ENCODE measurements at places on chromosomes 6 and 20.

DNA sequence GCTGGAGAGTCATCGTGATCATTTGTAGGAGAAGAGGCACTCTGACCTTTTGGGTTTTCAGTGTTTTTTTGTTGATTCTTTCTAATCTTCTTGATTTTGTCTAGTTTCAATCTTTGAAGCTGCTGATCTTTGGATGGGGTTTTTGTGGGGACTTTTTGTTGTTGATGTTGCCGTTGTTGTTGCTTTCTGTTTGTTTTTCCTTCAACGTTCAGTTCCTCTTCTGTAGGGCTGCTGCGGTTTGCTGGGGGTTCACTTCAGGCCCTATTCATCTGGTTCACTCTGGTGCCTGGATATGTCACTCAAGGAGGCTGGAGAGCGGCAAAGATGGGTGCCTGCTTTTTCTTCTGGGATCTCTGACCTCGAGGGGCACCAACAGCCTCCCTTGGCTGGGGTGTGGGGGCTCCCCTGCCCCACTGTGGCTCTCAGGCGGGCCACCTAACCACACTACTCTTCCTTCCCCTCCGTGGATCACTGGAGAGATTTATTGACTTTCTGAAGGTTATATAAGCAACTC, 21.5 kb upstream of the TMEM244 start:
- no peak for DNase-seq

DNA sequence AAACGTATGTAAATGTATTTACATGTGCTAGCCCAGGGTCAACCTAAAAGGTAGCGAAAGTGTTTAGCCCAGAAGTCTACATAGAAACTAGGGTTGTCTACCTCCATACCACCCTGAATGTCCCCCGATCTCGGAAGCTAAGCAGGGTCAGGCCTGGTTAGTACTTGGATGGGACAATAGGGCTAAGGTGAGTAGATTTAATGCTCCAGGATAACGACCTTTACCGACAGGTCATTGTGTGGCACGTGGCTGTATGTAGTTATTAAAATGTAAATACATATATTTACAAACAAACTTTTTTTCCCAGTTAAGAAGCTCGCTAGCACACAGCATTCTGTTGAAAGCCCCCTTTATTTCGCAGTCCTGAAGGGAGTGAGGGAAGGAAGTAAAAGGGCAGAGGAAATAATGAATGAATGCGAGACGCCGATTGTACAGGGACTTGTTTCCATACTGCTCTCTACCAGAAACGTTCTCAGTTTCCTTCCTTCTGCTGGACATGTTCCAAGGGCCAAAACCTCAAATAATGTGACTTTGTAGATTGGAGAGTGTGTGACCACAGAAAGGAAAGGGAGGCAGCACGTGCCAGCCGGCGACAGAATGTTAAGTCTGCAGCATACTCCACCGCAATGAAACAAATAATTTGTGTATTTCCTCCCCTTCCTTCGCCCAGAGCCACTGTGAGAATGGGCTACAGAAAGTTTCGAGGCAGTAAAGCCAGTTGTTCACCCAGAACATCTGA, 612 bp downstream of the ADAT2 start:
- peak; percentile 51 for DNase-seq

DNA sequence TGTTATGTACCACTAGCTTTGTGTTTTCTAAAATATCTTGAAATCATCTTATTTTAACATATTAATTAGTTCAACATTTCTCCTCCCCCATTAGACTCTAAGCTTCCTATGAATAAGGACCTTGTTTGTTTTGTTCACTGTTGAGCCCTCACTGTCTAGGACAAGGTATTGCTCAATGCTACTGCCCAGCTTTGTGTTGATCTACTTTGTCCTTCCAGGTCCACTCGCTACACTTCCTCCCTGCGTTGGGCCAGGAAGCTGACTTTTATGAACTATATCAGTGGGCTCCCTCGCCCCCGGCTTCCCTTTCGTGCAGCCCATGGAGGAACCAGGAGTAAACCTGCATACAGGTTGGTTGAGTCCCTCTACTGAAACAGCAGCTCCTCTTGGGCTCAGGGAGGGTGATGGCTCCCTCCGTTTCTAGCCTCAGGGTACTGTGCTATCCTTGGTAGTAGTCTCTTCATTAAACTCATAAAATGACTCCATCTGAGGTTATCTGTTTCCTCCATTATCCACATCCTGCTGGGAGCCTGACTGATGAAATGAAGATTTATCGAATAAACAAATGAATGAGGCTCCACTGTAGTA, 272.5 kb downstream of the CLIC5 start:
- DNase-seq: no peak

DNA sequence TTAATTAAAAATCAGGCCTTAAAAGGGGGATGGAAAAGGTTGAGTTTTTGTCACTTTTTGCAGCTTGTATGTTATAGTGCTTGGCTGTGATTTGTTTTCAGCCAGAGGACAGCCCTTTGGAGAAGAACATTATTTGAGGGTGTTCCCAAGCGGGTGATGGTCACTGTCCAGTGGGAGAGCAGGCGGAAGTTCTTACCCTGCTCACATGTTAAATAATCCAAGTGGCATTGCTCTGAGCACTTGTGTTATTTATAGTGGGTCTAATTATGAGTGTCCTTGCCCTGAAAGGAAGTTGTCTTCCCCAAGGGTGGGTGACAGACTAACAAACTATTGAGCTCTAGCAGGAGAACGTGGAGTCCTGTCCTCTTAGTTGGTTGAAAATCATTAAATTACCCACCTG, 49.5 kb downstream of the DOK5 start:
- DNase-seq: no peak

GRCh38 chr6:21800948-21801438, 207.4 kb downstream of the SOX4 start:
- no peak for DNase-seq

Measured in T-cell (primary cell).